Omental fat pad (tissue), 4 donors: ENCODE measurements at places on chromosomes 7 and 10.

- DNase-seq, result no peak
Observed at GRCh38 chr10:13909516-13910258, 322.9 kb downstream of the PRPF18 start.

- DNase-seq, result no peak
Observed at GRCh38 chr10:73838827-73839226, 27.4 kb upstream of the NDST2 start.

DNA sequence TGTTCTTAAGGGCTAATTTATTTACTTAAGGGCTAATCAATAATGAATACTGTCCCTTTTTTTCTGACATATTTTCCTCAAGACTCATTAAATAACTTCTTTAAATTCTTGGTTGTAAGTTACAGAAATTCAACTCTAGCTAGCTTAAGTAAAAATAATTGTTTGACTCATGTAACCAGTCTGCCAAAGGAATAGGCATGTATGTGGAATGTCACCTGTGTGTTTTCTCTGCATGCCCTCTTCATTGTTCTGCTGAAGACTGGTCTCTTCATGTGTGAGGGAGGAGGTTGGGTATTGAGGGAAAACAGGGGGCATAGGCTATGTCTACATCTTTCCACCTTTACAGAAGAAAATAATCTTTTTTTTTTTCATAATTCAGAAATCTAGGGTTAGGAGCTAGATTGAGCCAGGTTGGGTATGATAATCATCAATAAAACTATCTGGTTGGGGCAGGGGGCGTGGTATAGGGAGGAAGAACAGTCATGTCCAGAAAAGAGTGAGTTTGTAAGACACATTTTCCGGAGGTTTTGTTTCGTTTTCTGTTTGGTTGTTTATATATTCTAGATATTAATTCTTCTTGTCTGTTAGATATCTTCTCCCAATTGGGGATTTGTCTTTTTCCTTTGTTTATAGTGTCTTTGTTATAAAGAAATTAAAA is 37.9 kb downstream of the EXOC4 start:
- no peak for DNase-seq

DNA sequence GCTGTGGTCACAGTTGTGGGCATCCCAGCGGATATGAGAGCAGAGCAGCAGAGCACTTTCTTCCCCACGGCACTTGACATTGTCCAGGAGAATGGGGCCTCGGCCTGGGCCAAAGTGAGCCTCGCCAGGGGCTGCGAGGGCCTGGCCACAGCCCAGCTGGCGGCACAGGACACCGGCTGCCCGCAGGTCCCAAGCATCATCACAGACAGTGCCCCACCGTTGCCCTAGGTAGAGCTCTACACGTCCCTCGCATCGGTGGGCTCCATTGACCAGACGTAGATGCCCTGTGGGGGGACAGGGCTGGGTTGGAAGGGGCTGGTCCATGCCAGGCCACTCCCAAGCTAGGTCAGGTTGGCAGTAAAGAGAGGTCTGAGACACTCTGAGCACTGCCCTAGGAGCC is 19.4 kb downstream of the SSC4D start:
- DNase-seq, result no peak

- no peak for DNase-seq
Observed at GRCh38 chr7:92643821-92644220, 53.6 kb upstream of the FAM133B start.
